ENCODE measurements at places on chromosomes 5 and 9.

DNA sequence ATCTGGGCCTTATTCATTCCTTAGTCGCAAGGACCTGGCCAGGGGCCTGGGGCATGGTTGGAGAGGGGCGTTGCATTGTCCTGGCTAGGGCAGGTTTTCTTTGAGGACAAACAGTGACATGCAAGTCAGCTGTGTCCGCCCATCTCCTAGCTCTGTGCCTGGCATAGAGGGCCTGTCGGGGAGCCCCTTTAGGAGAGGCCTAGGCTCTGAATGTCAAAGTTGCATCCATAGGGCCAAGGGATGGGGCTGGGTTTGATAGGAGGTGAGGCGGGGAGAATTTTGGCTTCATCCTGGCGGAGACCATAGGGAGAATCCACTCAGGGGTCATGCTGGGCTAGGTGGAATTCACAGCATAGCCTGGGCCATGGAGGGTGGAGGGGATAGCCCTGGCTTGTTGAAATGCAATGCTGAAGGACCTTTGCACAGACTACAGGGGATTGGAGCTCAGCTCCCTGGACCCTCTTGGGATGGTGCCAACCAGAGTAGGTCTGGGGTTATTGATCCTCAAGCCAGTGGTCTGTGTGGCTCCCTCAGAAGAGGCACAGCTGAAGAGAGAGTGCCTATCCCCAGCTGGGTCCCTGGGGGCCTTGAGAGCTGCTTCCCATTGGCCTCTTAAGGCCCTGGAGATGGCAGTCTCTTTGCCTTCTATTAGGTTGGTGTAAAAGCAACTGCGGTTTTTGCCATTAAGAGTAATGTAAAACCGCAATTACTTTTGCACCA, 104.0 kb downstream of the RGS3 start:
- no peak for DNase-seq

- DNase-seq, result no peak
These were observed 141.7 kb downstream of the HTR1A start for GRCh38 chr5:63820577-63820976.

- DNase-seq, result no peak
These were observed 5.3 kb upstream of the UBLCP1 start for GRCh38 chr5:159257629-159258283.

DNA sequence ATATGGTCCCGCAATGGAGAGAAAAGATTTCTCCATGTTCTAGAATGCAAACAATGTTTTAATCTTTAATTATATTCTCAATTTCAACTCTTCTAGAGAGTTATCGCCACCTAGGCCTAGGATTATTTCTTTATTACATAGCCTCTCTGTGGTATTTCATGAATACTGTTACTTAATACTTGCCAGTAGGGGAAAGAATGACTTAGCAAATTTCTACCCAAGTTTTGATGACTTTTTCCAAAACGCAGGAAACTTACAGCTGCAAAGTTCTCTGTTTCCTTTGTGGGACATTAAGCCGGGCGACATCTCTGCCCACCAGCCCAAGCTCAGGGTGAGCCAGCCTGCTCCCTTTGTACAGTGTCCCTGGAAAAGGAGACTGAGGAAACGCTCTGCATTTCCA, 73.8 kb downstream of the MED27 start:
- DNase-seq, result no peak

DNA sequence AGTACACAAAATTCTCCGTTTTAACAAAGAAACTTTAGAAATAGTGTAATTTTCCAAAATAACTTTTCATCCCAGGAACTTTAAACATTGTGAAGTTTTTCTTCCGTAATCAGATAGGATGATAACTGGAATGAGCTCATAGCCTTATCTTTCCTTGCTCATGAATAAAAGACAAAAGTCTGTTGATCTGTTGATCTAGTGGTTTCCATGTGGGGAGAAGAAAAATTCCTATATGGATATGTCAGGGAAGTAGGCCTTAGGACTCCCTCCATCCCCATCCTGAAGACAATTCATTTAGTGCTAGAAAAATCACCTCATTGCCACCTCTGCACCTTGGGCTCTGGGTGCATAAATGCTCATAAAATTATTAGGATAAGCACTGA, 266.6 kb downstream of the SMARCA2 start:
- DNase-seq, result no peak

GRCh38 chr5:74252044-74252443, 388.5 kb downstream of the ENC1 start:
- no peak for DNase-seq

DNA sequence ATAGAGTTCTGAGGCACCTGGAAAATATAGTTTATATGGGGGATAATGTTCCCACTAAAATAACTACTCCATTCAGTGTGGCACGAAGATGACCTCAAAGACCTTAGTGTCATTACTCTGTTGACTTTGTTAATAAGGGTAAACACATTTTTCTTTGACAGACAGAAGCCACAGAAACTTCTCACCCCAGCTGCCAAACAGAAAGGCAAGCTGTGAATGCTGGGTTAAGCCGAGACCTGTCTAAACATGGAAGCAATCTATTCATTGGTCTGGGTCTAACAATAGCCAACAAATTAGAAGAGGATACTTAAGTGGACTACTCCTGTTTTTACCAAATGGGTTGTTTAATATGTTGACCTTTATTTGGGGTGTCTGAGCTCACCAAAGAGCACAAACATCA, 171.4 kb downstream of the TLE1 start:
- no peak for DNase-seq

DNA sequence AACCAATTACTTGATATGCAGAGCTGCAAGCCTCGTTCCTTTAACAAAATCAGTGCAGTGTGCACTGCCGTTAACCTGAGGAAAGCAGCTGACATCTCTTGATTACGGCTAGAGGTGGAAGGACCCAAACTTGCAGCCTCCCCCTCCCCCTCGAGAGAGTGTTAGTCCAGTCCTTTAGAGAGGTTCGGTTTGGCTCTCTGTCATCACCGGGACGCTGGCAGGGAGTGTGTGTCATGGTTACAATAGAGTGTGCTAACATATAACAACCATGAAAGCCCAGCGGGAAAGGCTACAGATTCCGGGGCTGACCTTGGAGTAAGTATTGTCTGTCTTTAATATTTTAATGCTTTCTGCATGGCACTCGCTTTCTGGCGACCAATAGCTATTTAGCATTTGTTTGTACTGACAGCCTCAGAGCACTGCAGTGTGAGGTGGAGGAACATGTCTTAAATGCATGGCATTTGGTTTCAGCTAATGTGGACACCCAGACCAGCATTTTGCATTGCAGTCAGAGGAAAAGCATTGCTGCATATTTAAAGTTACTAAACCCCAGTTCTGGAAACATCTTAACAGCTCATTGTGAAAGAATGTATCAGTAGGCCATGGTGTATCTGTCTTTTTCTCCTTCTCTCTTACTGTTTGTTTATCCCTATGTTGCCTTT, 237.5 kb downstream of the CD180 start:
- DNase-seq, result no peak

- DNase-seq, result no peak
These were observed 528.8 kb upstream of the GRAMD2B start for GRCh38 chr5:125894383-125894782.

DNA sequence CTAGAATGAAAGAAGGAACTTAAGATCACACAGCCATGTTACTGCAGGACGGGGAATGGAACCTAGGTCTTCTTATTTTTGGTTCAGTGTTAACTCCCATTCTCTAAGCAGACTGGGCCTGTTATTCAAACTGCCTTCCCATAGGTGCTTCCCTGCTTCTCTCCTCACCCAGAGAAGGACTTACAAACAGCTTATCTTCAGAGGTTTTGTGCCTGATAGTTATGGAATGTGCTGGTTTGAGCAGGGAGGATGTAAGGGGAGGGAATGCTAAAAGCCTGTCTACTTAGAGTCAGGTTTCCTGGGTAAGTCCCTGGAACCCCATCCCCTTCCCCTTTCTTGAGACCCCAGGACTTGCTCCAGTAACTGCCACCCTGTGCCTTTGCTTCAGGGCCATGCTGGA, 4.2 kb upstream of the PSMD5 start:
- no peak for DNase-seq

DNA sequence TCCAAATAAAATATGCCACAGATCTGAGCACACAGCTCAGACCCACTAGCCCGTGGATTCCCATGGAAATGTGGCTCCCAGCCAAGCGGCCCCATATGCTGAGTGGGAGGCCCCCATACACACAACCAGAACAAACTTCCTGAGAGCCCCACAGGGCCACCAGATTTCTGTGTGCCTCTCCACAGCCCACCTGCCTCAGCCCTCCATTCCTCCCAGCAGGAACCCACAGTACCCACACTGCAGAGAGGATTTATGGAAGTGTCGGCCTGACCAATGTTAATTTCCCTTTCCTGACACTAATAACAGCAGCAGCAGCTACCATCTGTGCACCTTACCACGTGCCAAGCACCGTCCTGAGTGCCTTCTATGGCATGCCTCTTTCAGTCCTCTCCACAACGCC, 99.3 kb upstream of the SPOCK1 start:
- no peak for DNase-seq

DNA sequence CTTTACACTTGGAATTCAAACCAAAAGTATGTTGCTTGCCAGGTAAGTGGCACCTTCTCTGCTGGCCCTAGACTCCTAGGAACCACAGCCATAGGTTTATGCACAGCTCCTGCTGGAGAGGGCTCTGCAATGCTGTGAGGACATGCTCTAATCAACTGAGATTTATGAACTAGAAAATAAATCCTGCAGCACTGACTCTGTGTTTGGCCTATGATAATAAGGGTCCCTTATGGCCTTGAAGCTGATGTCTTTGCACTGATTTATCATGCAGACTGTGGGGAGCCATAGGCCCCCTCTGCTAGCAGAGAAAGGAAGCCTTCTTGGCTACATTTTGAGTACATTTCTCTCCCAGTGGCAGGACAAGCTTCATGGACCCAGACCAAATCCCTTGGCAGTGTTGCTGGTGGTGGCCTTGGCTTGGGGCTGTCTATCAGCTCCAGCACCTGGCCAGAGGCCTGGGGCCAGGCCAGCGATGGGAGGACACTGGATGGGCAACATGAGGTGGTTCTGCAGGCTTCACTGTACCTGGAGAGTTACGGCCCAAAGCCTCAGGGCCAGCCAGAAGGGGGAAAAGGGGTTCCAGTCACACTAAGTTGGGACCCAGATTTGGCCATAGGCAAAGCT, 178.0 kb downstream of the SEMA6A start:
- DNase-seq, result no peak
